CD4-positive, alpha-beta T cell treated with Interleukin-4 for 4 hours (primary cell): ENCODE measurements at places on chromosomes 5 and 9.

GRCh38 chr5:131239686-131240085 lies 24.2 kb upstream of the CDC42SE2 start:
- DNase-seq, result no peak

- no peak for DNase-seq
These were observed 51.1 kb upstream of the SMARCA2 start for GRCh38 chr9:1964093-1964492.

GRCh38 chr5:76720988-76721569 lies 5.2 kb downstream of the F2R start:
- no peak for DNase-seq

DNA sequence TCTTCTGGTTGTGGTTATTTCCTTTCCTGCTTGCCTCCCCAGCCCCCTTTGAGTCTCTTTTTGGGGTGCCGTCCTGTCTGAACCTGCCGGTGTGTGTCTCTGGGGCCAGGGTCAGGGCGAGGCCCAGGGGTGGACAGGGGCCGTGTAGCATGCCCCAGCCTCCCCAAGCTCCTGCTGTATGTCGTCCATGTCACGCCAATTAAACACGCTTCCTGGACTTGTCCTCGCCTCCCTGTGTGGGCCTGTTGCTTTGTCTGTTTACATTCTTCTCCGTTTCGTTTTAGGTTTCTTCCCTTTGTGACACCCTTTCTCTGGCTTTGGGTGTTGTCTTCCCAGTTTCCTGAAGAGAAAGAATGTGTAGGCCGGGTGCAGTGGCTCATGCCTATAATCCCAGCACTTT lies 28.5 kb upstream of the HMCN2 start:
- no peak for DNase-seq

GRCh38 chr5:33536802-33537201 lies 96.0 kb downstream of the TARS1 start:
- no peak for DNase-seq
